ENCODE measurements at places on chromosomes 13 and 19. TPM values are rescaled to one million over a fixed set of nuclear protein-coding genes. Genes with fewer than 3 reads are reported as not detected.

NEK3 gene
- 38.5 TPM for polyA plus RNA-seq

- DNase-seq = no peak
Observed at GRCh38 chr13:84430446-84430845, 548.2 kb upstream of the SLITRK1 start.

DNA sequence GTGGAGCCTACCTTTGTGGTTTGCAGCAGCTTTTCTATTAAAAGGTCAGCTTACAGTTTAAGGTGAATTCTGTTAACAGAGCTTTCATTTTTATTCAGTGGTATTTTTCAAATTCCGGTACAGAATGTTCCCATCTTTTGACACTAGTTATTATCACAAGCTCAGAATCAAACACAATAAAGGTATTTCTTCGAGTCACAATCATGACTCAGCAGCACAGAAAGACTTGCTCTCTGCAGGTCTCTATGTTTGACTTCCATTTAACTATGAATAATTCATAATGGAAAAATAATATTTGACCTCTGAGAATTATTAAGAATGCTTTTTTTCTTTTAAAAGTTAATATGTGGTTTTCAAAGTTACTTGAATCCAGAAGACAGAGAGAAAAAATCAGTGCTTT lies 28.2 kb downstream of the DACH1 start:
- no peak for DNase-seq

DNA sequence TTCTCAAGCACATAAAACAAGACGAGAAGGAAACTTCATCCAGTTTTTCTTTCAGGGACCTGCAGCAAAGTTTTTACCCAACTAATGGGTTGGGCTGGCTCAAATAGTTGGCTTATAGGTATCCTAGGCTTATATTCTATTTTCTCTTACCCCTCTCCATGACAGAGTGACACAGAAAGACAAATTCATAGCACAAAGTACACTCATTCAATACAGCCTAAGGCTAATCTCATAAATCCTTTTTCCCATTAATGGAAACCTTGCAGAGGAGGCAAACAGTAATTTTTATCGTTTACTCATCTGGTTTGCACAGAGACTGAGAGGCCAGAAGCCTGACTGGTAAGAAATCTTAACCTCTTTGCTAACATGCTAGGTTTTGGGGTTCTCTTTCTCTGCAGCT lies 1589.9 kb downstream of the SLITRK1 start:
- DNase-seq = no peak

- no peak for DNase-seq
Observed at GRCh38 chr13:81726037-81726726, 1385.3 kb upstream of the SPRY2 start.

JOSD2 gene
- polyA plus RNA-seq = 12.9 TPM

DNA sequence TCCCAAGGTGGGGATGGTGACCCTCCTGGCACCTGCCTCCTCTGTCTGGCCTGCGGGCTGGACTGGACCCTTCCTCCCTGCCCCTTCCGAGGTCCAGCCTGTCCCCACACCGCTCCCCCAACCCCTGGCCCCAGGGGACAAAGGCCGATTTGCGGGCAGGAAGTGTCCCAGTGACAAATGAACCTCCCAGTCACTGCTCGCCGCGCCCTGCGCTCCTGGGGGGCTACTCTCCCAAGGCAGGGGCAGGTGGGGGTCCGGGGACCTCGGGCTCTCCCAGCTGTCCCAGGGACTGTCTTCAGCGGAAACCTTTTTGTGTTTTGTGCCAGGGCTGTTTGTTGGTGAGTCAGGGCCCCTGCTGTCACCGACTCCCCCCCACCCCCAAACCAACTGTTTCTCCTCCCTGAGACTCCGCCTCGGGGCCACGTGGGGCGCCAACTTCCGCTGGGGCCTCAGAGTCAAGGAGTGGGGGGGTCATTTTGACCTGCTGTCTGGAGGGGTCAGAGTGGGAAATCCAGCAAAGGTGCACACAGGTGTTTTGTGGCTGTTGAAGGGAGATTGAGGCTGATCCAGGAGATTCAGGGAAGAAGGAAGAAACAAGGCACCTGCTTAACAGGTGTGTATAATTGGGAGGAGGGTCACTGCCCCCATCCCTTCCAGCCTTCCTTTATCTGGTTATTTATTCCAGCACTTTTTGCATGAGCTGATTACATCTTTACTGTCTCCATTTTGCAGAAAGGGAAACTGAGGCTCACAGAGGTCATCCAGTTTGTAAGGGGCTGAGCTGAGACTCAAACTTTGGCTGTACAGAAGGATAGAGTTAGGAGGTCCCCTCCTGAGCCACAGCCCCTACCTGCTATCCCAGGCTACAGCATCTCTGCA lies 831 bp downstream of the PGPEP1 start:
- no peak for DNase-seq

- DNase-seq = no peak
Observed at GRCh38 chr19:12015015-12015752, 20.3 kb downstream of the ZNF433 start.

SHC2 gene
- polyA plus RNA-seq = 57.5 TPM

DIRAS1 gene
- polyA plus RNA-seq = 3.7 TPM

TRIP10 gene
- polyA plus RNA-seq = 51.7 TPM

FSD1 gene
- 8.4 TPM for polyA plus RNA-seq

SIGLEC12 gene
- 0.19 TPM for polyA plus RNA-seq

LRRC63 gene
- 0.16 TPM for polyA plus RNA-seq

CACNG7 gene
- polyA plus RNA-seq = 0.70 TPM

DNA sequence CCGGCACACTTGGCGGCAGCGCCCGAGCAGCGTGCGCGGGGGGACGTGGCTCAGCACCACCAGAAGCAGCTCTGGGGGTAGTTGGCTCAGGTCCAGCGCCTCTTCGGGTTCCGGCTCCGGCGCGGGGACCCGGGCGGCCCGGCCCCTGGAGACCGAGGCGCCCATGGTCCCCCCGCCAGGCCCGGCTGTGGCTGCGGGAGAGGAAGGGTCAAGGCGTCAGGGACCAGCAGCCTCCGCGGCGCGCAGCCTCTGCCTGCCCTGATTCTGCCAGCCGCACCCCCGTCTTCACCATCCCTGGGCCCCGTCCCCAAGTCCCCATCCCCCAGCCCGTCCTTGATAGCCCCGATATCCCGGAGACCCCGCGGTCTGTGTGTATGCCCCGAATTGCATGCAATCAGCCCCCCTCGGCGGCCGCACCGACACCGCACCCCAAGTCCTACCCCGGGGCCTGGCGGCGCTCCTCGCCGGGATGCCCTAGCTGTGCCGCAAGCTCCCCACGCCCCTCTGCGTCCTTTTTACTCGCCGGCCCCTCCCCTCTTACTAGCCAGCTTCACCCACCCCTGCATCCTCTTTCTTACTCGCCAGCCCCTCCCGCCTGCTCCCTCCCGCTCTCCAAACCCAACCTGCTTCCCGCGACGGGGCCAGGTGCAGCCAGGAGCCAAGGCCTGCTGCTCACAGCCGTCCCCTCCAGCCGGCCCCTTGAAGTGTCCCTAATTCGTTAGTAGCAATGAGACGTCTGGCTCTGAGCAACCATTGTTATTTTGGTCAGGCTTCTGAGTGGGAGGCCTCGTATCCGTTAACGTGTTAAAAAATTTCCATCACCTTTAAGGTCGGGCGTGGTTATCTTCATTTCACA lies at the start of gene FBXO27:
Gene FBXO27, minus strand, starts transcription at position 487 of the 856 bp plus-strand sequence. Its CDS starts 322 bp downstream, at position 165.
- DNase-seq = no peak

IRS2 gene
- 11.2 TPM for polyA plus RNA-seq

GRCh38 chr13:97212601-97213040 lies 9.5 kb upstream of the MBNL2 start:
- DNase-seq = no peak

PTGER1 gene
- polyA plus RNA-seq = 6.3 TPM

- no peak for DNase-seq
Observed at GRCh38 chr13:94205896-94206295, 273.6 kb downstream of the DCT start.

- no peak for DNase-seq
Observed at GRCh38 chr13:42486711-42487198, 87.2 kb upstream of the TNFSF11 start.

DNA sequence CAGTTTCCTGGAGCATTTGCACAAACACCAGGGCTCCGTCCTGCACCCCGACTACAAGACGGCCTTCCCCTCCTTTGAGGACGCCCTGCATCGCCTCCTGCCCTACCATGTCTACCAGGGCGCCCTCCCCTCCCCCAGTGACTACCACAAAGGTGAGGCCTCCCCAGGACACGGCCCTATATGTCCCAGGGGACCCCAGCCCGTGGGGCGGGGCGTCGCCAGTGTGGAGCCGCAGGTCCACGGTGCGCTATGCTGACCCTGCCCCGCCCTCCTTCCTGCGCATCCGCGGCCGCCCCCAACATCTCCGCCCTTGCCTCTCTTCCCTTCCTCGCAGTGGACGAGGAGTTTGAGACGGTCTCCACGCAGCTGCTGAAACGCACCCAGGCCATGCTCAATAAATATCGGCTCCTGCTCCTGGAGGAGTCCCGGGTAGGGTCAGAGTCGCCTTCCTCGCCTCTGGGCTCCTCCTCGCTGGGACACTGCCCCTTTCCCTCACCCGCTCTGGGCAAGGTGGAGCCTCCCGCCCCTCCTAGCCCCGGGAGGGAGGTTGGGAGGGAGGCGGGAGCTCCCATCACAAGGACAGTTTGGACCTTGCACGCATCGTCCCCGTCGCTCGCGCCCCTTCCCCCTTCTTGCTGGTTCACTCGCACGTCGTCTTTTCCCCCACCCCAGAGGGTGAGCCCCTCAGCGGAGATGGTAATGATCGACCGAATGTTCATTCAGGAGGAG lies 14.4 kb upstream of the EHD2 start:
- DNase-seq = no peak

DNA sequence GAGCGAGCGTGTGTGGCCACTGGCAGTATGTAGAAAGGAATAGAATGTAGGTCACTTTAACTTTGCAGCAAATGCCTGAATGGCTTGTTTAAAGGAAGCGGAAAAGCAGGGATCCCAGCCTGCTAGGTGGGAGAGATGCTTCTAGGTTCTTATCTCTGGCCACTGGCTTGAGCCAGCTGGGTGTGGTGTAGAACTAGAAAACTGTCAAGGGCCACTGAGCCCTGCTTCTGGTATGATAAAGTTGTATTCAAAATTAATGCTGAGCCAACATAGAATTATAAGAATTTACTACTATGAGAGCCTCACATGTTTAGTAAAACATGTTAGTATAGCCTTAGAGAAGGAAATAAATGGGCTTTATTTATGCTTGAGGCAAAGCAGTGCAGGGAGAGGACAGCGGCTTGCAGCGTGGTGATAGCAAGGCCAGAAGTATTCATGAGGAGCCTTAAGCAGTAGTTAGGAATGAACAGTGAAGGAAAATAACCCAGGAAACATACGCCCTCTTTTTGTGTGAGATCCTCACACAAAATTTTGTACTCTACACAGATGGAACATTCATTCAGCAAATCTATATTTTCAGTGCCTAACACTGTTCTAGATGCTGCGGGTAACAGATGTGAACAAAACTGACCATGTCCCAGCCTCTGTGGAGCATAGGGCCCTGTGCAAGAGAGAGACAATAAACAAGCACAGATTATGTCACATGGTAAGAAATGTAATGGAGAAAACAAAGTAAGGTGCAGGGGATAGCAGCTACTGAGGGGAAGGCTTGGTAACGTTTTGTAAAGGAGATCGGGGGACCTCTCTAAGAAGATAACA lies 863.2 kb downstream of the DIAPH3 start:
- DNase-seq = no peak

DNA sequence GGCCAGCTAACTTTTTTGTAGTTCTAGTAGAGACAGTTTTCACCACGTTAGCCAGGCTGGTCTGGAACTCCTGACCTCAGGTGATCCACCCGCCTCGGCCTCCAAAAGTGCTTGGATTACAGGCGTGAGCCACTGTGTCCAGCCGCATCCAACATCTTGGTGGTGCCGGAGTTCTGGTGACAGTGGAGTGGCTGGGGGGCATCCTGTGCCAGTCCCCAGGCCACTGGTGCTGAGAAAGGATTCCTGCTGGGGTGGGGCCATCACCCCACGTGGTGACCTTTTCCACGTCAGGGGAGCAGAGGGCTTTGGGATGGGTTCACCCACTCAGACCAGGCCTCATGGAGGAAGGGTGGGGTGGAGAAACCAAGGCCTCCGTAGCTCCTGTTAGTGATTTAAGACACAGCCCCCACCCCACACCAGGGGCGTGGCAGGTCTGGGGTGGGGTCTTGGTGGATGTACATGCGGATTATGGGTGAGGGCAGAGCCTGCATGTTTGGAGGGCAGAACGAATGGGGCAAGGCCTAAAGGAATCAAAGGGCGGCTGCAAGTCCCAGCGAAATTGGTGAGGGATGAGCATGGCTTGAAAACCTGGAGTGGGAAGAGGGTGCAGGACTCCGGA lies 12.9 kb upstream of the TUBB4A start:
- no peak for DNase-seq

- DNase-seq = no peak
Observed at GRCh38 chr19:52923778-52924593, 758 bp upstream of the ZNF888 start.

DNA sequence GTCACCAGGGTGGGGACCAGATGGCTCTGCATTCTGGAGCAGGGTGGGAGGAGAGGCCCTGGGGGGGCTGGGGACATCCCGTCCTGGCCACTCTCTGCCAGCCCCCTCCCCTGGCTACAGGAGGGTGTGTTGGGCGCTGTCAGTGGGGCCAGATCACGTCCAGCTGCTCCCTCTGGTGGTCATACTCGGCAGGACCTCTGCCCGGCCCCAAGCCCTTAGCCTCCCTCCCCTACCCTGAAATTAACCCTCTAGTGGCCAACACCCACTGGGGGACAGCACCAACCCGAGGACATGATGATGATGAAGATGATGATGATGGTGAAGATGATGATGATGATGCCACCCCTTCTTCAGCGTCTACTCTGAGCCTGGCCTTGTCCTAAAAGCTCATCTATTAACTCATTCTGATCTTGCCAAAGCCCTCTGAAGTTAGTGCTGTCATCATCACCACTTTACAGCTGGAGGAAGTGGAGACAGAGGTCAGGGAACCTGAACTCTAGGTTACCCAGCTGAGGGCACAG lies 590 bp upstream of the LGI4 start:
- DNase-seq = peak; percentile 81

GRCh38 chr19:50501568-50502475 lies 9.2 kb downstream of the JOSD2 start:
- DNase-seq = no peak

DNA sequence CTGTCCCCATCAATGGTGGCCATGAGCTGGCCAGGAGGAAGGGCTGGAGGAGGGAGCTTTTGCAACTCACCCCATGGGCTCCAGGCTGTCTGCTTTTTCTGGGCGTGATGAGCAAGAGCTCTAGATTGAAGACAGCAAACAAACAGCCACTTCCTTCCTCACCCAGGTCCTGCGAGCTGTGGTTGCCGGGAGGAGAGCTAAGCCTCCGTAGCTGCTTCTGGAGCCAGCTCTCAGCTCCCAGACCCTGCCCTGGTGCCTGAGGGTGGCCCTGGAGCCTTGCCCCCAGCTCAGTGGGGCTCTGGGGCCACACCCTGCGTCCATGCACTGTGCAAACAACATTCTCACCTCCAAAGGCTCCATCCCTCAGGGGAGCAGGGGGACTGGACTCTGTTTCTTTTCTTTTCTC lies 6.2 kb downstream of the MYO1F start:
- no peak for DNase-seq

Measured in renal pelvis (tissue), 12 donors.